Melanocyte of skin (primary cell): ENCODE measurements at places on chromosomes 1 and 21. TPM values are rescaled to one million over a fixed set of nuclear protein-coding genes. Genes with fewer than 3 reads are reported as not detected.

The ADCY10 gene
- under 0.01 and 0.15 TPM in 2 replicates for total RNA-seq

The MARK1 gene
- total RNA-seq: 1.7 and 4.0 TPM in 2 replicates

The ADAMTS4 gene
- total RNA-seq: 1.2 and 4.0 TPM in 2 replicates

The ADORA3 gene
- total RNA-seq: not detected in 2 replicates

The ZBTB8A gene
- total RNA-seq: 4.3 and 8.3 TPM in 2 replicates

The UBQLN4 gene
- 16.0 and 22.8 TPM in 2 replicates for total RNA-seq

The RXFP4 gene
- total RNA-seq: not detected in 2 replicates

The RHEX gene
- not detected in 2 replicates for total RNA-seq

The JTB gene
- 126 and 154 TPM in 2 replicates for total RNA-seq

The PCSK9 gene
- total RNA-seq: 1.7 and 2.2 TPM in 2 replicates

The EBNA1BP2 gene
- 55.4 and 79.2 TPM in 2 replicates for total RNA-seq

The MAN1C1 gene
- 4.5 and 5.8 TPM in 2 replicates for total RNA-seq

The TNFRSF4 gene
- not detected in 2 replicates for total RNA-seq

The GNB1 gene
- total RNA-seq: 115 and 121 TPM in 2 replicates

The PPIH gene
- 24.4 and 25.4 TPM in 2 replicates for total RNA-seq

The CLCA2 gene
- total RNA-seq: under 0.01 and 0.46 TPM in 2 replicates

The C1orf52 gene
- total RNA-seq: 8.7 and 12.5 TPM in 2 replicates

The PMF1 gene
- 35.8 and 45.4 TPM in 2 replicates for total RNA-seq

The S100A8 gene
- total RNA-seq: not detected in 2 replicates

The DVL1 gene
- total RNA-seq: 44.4 and 61.8 TPM in 2 replicates

The AIRE gene
- not detected in 2 replicates for total RNA-seq

The PBX1 gene
- 2.0 and 3.2 TPM in 2 replicates for total RNA-seq

The TAS1R2 gene
- not detected in 2 replicates for total RNA-seq

The ST6GALNAC5 gene
- total RNA-seq: 0.33 and 1.2 TPM in 2 replicates

The PROX1 gene
- 0.34 and 0.36 TPM in 2 replicates for total RNA-seq

The AGBL4 gene
- under 0.01 and 0.31 TPM in 2 replicates for total RNA-seq

The TMEM240 gene
- total RNA-seq: 1.8 and 2.1 TPM in 2 replicates

The ARTN gene
- 0.36 TPM in 1 of 2 replicates, not detected in the other for total RNA-seq

The ARHGAP30 gene
- total RNA-seq: under 0.01 TPM in 2 replicates

The SH3GLB1 gene
- total RNA-seq: 25.8 and 35.6 TPM in 2 replicates

The PTAFR gene
- total RNA-seq: 0.15 TPM in 1 of 2 replicates, not detected in the other

The SPRR4 gene
- total RNA-seq: not detected in 2 replicates

The C1orf122 gene
- total RNA-seq: 9.7 and 12.0 TPM in 2 replicates

The GBP4 gene
- total RNA-seq: 1.1 and 1.3 TPM in 2 replicates

The EDN2 gene
- not detected in 2 replicates for total RNA-seq

The SPRR2D gene
- total RNA-seq: not detected in 2 replicates

The DMRTA2 gene
- total RNA-seq: not detected in 2 replicates

The PTPN7 gene
- total RNA-seq: not detected in 2 replicates

The IGSF5 gene
- under 0.01 TPM in 1 of 2 replicates, not detected in the other for total RNA-seq

The ZNF326 gene
- total RNA-seq: 14.9 and 15.1 TPM in 2 replicates

The HES2 gene
- 0.33 TPM in 1 of 2 replicates, not detected in the other for total RNA-seq

The ADAMTSL4 gene
- 0.34 and 1.5 TPM in 2 replicates for total RNA-seq

The ADGRL4 gene
- 0.33 and 0.46 TPM in 2 replicates for total RNA-seq

The LCE1E gene
- total RNA-seq: not detected in 2 replicates

The SH2D5 gene
- 0.34 and 0.36 TPM in 2 replicates for total RNA-seq

The SEMA6C gene
- 0.62 and 0.67 TPM in 2 replicates for total RNA-seq

The AMY1B gene
- total RNA-seq: not detected in 2 replicates

The TEX38 gene
- not detected in 2 replicates for total RNA-seq

The S100A7 gene
- total RNA-seq: not detected in 2 replicates

The VTCN1 gene
- under 0.01 TPM in 2 replicates for total RNA-seq

The EXOC8 gene
- 21.3 and 25.8 TPM in 2 replicates for total RNA-seq

The HMGCS2 gene
- total RNA-seq: not detected in 2 replicates

The PKP1 gene
- 1.0 and 2.9 TPM in 2 replicates for total RNA-seq

The KRTAP12-2 gene
- not detected in 2 replicates for total RNA-seq
